ENCODE measurements at places on chromosomes 6 and 20.

- DNase-seq: no peak
These were observed 128.8 kb downstream of the DHX35 start for GRCh38 chr20:39090906-39091305.

DNA sequence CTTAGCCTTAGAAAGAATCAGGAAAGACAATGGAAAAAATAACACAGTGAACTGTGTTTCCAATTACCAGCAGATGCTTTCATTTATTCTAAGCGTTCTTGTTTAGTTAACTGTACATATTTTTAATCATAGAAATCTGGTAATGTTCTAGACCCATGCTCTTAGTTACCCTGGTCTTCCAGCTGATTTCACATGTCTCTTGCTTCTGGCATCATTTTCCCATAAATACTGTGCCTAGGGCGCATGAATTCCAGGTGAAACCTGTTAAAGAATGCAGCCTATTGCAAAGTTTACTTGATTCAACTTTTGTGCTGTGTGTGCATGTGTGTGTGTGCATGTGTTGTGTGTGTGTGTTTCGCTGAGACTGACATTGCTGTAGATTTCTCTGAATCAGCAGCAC lies 178.6 kb downstream of the PDE7B start:
- DNase-seq: no peak

DNA sequence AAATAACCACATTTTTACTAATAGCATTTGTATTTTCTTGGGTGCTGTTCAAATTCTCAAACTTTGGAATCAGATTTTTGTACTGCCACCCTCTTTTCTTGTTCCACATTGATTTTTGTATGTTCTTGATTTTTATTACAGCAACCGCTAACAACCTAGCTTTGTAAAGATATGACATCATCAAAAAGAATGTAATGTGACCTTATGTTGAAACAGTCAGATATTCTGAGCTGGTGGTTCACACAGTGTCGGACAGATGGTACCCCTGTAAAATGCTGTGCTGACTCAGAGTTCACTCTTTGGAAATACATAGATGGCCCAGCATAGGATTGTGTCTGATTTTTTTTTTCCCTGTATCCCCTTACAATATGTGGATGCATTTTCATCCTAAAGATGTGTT lies 118.9 kb downstream of the QKI start:
- no peak for DNase-seq

- no peak for DNase-seq
These were observed 6.5 kb upstream of the DDO start for GRCh38 chr6:110421749-110422443.

GRCh38 chr6:160667639-160668481 lies 3.8 kb upstream of the LPA start:
- DNase-seq: no peak

DNA sequence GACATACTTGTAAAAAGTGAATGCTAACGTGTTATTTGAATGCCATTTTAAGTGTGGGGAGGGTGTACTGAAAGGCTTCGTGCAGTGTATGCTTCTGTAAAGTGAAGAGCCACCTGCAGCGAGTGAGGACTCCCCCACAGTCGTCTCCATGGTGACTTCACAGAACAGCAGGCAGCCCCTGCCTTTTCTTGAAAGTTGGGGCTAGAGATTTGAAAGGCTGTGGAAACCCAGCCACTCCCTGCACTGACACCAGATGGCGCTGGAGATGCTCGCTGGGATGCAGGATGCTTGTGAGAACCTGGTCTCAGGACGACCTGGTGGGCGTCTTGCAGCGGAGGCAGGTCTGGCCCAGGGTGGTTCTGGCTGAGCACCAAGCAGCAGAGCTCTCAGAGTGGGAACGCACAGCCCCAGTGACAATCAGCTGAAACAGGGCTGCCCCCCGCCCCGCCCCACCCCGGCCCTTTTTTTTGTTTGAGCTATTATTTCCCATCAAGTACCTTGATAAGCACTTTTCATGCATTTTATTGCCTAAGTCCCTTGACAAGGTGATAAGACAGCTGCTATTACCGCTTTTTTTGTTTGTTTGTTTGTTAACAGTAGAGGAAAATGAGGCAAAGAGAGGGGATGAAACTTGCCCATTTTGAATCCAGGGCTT lies 150.3 kb downstream of the SYCP2 start:
- DNase-seq: peak; percentile 37

- DNase-seq: no peak
These were observed 582.4 kb downstream of the PHF3 start for GRCh38 chr6:64217721-64218620.

DNA sequence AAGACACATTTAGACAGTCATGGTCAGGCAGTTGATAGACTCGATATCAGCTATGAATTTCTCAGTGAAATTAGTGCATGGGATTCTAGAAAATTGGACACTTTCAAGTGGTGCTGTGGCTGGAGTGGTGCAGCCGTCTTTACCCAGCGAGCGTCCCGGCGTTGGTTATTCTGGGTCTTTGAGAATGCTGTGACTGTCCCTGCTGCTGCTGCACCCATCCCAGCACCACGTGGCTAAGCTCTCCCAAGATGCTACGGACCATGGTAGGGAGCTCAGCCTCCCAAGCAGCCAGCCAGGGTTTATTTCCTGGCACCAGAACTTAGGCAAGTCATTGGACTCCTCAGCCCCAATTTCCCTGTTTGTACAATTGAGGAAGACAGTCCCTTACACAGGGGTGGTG lies 147.2 kb upstream of the RPS6KA2 start:
- no peak for DNase-seq

GRCh38 chr6:84645000-84645399 lies 119.4 kb downstream of the TBX18 start:
- DNase-seq: no peak

- DNase-seq: no peak
These were observed 303.8 kb upstream of the THEMIS start for GRCh38 chr6:128204616-128205015.

- DNase-seq: no peak
These were observed 881 bp upstream of the MAP7 start for GRCh38 chr6:136551103-136551502.

GRCh38 chr6:168109171-168109570 lies 30.2 kb upstream of the FRMD1 start:
- DNase-seq: no peak

DNA sequence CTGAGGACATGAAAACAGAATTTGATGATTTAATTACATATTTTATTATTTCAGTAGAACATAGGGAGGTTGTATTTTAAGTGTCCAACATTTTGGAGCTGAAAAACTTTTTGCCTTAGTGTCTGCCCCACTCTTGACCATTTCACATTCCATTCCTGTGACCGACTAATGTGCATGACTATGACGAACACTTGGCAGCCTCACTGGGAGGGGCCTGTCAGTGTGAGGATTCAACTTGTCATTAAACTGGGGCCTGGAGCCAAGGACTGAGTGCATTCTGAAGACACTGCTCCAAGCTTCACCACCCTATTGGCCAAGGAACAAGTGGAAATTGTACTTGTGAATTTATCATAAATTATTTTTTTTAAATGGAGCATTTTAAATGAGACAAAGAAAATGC lies 661.3 kb downstream of the BCKDHB start:
- DNase-seq: no peak

DNA sequence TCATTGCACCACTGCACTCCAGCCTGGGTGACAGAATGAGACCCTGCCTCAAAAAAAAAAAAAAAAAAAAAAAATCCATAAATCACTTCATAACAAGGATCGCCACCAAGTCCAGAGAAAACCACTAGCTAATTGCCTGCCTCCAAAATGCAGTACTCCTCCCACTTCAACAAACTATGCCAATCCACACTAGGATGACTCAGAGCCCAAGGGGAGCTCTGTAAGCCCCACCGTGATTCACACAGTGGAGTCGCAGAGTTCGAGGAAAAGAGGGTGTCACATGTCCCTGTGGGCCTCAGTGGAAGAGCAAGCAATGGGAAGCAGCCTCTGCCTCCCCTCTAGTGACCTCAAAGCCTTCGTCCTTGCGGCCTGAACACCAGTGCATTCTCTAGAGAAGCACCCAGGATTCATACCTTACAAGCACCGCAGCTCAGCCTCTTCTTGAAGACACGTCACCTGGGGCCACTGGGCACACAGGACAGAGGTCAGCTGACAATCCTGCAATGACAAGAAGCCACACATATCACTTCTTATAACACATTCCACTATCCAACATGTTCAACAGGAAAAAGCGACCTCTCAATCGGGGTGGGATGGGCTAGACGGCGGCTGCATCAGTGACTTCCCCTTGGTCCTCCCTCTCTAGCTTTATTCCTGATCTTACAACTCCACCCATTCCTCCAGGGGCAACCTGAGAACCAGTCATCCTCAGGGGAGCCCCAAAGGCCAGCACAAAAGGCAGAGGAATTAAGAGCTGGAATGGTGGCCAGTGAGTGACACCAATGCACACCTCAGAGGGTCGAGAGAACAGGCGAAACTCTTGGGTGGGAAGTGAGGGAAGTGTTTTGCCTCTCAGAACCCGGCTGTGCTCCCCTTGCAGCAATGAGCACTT lies 8.9 kb downstream of the SNHG17 start:
- DNase-seq: no peak

- DNase-seq: no peak
These were observed 23.7 kb downstream of the SNRPB start for GRCh38 chr20:2446845-2447244.

DNA sequence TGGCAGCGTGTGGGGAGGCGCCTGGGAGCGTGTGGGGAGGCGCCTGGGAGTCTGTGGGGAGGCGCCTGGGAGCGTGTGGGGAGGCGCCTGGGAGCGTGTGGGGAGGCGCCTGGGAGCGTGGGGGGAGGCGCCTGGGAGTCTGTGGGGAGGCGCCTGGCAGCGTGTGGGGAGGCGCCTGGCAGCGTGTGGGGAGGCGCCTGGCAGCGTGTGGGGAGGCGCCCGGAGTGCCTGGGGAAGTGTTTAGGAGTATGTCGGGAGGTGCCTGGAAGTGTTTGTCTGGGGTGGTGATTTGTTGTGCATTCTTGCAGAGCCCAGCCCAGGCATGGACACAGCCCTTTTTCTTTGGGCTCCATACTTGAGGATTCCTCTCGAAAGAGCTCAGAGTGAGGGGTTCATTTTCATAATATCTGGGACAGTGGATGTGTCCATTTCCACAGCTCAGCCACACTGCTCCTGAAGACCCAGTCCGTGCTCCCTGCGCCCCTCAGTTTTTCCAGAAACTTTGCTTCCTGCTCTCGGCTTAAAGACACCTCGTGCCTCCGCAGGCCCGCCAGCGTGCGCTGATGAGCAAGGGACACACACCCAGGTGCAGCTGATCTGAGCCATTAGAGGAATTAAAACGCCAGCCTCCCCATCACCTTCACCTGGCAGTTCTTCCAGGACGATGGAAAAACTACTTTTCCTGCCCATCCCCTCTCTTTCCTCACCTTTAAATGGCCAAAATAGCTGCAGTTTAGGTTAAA lies 172.2 kb upstream of the THBS2 start:
- no peak for DNase-seq

- DNase-seq: no peak
These were observed 58.8 kb downstream of the TPD52L1 start for GRCh38 chr6:125212377-125212776.

DNA sequence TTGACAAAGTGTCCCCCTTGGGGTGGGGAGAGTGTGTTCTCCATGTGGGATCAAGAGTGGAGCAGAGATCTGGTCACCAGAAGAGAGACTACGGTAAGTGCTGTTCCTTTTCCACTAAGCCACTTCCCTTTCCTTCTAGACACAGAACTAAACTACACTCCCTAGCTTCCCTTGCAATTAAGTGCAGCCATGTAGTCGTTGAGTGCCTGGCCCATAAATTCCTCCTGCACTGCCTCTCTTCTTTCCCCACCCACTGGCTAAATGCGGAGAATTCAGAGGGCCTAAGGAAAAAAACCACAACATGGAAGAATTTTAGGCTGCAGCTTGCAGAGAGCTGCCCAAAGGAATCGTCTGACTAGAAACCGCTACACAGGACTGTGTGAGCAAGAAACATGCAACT lies 1.5 kb downstream of the WDR27 start:
- no peak for DNase-seq

DNA sequence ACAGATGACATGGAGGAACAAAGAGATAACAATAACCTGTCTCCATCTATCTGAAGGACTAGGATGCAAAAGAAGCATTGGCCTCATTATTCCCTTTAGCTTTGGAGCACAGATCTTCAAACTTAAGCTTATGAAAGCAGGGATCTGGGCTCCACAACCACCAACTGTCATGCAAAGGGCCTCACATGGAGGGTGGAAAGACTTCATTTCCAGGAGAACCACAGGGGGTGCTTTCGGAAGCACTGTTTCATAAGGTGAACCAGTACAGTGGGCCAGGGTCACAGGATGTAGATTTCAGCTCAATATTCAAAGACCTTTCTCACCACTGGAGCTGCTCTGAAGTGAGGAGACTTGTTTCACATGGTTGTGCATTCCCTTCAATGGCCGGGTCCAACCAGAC lies 55.1 kb upstream of the MYB start:
- no peak for DNase-seq

GRCh38 chr20:62117362-62117646 lies 5.0 kb upstream of the LSM14B start:
- DNase-seq: no peak

DNA sequence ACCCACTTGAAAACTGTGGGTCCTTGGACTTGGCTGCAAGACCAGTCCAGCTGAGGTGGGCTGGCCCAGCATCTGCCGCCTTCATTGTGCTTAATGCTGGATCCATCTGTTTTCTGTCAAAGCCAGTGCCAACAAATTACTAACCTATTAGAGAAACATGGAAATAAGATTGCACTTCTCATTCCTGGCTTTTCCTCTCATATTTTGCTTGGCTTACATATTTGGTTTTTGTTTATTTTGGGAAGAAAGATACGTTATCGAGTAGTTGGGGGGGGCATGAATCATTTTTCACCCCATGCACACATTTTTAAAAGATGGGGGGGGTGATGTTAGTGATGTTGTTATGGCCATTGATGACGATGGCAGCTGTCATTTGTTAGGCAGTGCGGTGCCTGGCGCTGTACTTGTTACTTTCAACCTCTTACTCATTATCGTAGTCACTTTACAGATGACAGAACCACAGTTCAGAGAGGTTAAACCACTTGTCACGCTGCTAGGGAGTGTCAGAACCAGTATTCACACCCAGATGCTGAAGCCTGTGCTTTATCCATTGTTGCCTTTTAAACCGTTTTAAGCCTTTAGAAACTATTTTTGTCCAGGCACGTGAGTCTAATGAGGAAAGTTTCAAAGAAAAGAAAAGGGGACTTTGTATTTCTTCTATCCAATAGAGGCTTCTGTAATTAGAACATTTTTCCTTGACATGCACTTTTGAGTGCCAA lies 180.0 kb downstream of the TMEM242 start:
- DNase-seq: no peak

DNA sequence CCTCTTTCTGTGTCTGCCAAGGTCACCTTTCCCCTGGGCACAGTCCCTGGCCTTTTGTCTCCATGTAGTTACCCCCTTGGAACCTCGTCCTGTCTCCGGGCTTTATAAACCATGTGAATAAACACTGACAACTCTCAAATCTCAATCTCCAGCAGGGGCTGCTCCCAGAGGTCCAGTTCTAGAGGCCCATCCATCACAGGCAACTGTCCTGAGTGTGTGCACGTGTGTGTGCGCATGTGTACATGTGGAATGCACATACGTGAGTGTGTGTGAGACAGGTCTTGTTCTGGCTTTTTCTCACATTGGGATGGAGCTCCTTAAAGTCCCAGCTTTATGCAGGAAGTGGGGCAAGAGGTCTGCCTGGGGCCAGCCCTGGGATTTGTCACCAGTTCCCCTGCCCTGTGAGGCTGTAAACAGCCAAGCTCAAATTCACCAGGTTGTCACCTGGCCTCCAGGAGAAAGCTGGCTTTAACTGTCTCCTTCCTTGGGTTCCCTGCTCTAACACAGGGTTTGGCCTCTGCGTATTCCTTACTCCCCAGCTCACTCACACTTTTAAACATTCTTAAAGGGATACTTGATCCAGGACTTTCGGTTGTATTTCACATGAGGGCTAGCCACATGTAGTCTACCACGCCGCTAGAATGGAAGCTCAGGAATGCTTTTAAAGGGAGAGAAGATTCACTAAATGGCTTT lies 42.7 kb downstream of the RAMACL start:
- no peak for DNase-seq

- no peak for DNase-seq
These were observed 12.7 kb downstream of the TP53INP2 start for GRCh38 chr20:34716921-34717229.

Measured in vagina (tissue), 2 donors.